ENCODE measurements at places on chromosomes 1 and 21.

DNA sequence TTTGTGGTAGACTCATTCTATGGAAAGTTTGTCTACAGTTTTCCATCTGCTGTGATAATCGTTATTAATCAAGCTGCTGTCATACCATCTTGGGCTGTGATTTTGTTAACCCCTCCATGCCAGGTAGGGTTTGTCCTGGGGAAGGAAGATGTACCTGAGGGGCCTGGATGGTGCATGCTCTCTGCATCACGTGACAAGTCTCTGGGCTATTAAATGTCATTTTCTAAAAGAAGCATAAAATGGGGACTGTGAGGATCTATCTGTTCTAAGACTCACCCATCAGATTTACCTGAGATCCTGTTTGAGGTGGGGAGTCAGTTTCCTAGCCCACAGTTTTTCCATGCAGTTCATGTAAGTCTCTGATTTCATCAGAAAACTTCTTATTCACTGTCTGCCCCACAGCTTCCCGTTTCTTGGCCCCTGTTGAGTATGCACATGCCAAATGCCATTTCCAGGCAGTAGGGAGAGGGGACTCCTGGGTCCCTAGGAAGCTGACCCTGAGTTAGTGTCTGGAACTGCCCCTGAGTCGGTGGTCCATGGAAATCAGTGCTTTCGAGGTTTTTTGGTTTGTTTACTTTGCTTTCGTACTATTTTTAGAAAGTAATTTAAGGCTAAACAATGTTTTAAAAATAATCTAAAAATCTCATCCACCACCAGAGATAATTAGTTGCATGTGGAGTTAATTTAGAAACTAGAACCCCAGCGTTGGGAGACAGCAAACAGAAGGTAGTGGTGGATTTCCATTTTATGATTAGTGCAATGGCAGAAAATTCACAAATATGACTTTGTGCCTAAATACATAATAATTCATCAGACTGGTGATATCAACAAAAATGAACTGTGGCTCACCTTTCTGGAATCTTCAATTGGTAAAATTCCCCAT, 46.7 kb downstream of the ZBTB18 start:
- no peak for DNase-seq

GRCh38 chr1:198245379-198245778, 88.6 kb downstream of the NEK7 start:
- no peak for DNase-seq

GRCh38 chr1:73953586-73953985, 244.4 kb downstream of the LRRIQ3 start:
- no peak for DNase-seq

- peak; percentile 32 for DNase-seq
These were observed 135.7 kb upstream of the PROX1 start for GRCh38 chr1:213852107-213852506.

DNA sequence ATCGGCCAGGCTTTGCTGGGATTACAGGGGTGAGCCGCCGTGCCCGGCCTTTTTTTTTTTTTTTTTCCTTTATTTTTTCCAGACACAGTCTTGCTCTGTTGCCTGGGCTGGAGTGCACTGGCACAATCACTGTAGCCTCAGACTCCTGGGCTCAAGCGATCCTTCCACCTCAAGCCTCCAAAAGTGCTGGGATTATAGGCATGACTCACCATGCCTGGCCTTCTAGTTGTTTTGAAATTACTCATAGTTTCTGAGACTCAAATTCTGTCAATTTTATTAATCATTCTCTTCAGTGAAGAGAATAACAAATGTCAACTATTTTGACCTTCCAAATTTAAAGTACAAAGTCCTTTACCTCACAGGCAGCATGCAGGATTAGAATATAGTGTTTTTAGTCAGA, 374.5 kb downstream of the PLA2G4A start:
- DNase-seq = no peak

DNA sequence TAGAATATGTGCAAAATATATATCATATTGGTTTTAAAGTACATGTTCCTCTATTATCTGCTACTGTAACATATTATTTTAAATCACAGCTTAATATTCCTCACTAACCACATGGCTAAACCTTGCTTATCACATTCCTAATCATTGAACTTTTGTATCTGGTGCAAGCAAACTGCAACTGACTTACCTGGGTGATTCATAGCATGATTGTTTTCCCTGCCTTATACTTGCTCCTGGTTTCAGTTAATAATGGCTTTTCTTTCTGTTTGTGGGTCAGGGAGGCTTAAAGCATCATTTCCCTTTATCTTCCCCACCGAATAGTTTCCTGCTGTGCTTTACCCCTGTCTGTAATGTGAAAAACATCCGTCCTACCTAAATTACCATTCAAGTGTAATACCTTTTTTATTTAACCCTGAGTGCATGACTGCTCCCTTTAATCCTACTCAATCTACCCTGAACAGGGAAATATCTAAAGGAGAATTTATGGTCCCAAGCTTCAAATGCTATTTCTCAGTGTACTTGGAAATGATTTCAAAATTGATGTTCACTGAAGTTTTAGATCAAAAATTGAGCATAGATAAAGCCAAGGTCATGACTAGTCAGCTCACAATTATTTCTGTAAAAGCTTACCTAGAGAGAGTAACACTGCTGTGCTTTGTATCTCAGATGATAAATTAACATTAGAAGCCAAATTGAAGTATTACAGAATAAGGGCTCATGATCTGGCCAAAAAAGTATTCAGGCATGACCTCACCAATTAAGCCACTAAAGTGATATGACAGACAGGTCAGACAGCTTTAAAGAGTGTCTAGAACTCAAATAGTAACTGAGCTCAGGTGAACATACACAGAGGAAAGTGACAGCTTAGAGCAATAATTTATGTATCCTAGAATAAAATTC, 507.1 kb downstream of the BRINP3 start:
- no peak for DNase-seq

DNA sequence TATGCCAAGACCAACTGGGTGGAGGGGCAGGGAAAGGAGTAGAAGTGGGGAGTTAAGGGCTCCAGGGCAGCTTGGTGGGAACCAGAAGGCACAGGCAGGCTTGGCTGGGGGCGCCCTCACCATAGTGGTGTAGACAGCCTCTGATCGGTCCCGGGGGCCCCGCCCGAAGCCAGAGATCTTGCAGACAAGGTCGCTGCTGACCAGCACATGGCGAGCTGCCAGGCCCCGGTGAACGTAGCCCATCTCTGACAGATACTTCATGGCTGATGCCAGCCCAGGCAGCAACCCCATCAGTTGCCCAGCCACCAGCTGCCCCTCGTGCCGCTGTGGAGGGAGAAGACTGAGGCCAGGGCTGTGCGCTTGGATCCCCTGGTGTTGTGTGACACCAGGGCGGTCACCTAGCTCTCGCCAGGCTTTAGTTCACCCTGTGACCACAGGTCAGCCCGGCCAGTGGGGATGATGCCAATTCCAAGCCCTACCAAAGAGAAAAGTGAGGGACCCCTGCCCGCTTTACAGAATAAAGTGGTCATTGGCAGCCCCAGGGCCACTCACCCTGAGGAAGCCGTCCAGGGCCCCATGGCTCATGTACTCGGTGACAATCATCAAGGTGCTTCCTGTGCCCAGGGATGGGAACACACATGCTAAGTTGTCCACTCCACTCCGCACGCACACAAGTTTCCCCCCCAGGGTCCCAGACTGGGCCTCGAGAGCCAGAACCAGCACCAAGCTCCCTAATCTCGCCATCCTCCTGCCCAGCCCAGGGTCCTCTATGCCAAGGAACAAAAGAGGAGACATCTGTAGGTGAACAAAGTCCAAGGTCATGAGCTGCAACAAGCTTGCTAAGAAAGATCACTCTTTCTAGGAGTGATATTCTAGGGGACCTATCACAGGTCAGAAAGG, 28.2 kb downstream of the CDCA8 start:
- DNase-seq = no peak

DNA sequence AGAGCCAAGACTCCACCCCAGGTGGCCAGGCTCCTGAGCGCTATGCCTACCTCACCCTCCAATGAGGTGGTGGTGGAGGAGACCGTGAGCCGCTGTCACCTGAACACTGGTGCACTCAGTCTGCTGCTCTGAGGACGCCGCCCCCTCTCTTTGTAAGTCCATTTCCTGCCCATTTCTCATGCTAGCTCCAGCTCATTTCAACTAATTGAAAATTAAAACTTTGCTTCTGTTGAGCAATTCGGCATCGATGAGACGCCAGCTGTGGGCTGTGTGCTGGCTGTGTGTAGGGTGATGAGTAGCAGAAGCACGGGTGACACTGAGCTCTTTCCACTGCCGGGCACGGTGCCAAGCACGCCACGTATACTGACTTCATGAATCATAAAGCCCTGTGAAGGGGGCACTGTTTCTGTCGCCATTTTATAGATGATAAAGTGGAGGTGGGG, 11.2 kb downstream of the TNFRSF1B start:
- peak; percentile 87 for DNase-seq

DNA sequence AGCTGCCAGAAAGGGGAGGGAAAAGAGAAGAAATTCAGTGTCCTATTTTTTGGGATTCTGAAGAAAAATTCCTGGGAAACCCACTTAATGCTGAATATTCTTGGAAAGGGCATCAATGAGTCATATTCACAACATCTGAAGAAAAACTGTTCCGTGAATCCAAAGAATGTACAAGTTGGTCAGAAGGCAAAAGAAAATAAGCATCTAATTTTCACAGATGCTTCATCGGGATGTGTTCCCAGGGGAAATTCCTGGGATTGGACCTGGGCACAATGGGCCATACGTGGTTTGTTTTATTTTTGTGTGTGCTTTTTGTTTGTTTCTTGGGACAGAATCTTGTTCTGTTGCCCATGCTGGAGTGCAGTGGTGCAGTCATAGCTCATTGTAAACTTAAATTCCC, 112.2 kb downstream of the MAP3K21 start:
- no peak for DNase-seq

GRCh38 chr1:98203466-98203865, 282.6 kb upstream of the DPYD start:
- no peak for DNase-seq

- no peak for DNase-seq
These were observed 87.2 kb downstream of the ATP1A1 start for GRCh38 chr1:116460261-116460660.

DNA sequence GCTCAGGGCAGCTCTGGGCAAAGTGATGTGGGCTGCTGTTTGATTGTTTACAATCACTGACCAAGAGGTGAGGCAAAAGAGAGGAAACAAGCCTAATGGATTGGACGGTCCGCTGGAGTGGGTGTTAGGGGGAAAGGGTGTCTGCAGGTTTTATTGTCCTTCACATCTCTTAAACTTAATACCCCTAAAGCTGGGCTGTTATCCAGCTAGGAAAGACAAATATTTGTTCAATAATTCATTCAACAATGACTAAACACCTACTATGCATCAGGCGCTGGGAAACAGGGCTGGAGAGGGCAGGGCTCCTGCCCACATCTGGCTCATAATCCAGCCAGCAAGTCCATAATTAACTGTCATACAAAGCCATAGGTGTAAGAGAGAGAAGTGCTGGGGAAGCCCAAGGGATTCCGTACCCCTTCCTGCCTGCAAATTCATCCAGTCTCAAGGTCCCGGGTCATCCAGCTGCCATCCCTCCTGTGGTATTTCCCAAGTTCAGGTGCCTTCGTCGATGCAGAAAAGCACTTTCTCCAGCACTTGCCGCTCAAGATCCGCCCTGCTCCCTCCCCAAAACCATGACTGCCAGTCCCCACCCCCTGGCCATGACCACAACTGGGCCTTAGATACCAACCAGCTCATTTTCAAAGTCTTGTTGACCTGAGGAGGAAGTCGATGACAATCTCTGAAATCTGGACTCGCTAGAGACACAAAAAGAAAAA, 10.7 kb downstream of the TMEM63A start:
- DNase-seq = no peak

- no peak for DNase-seq
These were observed 3.3 kb upstream of the MYOG start for GRCh38 chr1:203089001-203089650.

GRCh38 chr1:94658221-94658620, 116.7 kb upstream of the F3 start:
- no peak for DNase-seq

DNA sequence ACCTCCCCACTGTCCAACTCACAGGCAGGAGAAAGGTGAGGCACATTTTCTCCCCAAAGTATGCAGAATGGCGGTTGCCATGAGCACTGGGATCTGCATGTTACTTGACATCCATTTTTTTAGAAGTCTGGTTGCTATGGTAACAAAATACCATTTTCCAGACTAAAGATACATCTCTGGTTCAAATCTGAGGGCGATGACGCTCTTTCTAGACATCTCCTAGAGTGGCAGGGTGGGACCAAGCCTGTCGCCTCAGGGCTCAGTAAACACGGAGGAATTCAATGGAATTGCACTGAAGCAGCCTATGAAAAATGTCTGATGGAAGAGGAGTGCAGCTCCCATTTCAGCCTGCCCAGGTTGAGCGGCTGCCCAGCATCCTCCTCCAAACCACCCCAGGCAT, 21.5 kb upstream of the FAM43B start:
- no peak for DNase-seq

DNA sequence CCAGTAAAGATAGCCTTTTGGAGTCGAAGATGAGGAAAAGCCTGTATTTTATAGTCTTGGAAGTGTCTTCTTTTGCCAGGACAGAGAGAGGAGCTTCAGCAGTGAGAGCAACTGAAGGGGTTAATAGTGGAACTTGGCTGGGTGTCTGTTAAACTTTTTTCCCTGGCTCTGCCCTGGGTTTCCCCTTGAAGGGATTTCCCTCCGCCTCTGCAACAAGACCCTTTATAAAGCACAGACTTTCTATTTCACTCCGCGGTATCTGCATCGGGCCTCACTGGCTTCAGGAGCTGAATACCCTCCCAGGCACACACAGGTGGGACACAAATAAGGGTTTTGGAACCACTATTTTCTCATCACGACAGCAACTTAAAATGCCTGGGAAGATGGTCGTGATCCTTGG, at the start of gene VCAM1:
Gene VCAM1, plus strand, starts transcription at position 253 of the 400 bp plus-strand sequence. Its CDS starts 119 bp downstream, at position 372.
- DNase-seq = no peak

DNA sequence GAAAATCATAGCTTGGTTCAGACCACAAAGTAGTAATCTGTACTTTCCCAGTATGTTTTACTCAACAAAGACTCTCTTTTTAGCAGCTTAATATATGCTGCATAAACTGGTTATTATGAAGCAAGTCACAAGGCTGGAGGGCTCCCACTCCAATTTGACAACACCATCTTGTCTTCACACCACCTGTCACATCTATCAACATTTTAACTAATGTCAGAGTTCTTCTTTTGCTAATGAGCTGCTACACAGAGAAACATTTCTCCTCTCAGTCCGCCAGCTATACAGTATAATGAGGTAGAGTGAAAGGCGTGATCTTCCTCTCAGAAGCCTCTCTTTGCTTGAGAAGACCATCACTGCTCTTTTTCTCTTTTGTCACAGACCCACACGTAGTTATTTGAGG, 230.1 kb downstream of the BARHL2 start:
- DNase-seq = no peak

DNA sequence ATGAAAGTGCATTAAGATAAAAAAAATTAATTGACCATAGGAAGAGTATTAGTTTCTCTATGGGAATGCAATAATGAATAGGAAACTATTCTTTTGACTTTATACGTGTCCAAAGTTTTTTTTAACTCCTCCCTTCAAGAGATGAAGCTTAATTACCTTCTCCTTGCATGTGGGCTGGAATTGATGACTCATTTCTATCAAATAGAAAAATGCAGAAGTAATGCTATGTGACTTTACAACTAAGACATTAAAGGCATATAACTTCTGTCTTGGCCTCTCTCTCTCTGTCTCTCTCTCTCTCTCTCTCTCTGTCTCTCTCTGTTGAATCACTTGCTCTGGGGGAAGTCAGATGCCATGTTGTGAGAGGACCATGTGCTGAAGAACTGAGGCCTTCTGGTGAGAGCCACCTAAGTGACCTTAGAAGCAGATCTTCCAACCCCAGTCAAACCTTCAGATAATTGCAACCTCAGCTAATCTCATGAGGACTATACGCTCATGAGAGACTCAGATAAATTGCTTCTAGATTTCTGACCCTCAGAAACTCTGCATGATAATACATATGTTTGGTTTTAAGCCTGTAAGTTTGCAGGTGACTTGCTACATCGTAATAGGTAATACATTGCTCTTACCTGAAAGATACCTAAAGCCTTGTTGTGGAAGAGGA, 414.2 kb downstream of the KCNT2 start:
- no peak for DNase-seq
